Stimulated activated CD4-positive, alpha-beta T cell treated with anti-CD3 and anti-CD28 coated beads, Interleukin-4, amount 100 ng/mL, for 1 hour (primary cell): ENCODE measurements at places on chromosomes 1 and 21.

- DNase-seq: no peak
These were observed 275.2 kb upstream of the DPYD start for GRCh38 chr1:98196012-98196411.

- no peak for DNase-seq
These were observed 6.2 kb downstream of the TFF2 start for GRCh38 chr21:42344631-42345030.

GRCh38 chr1:111649227-111649626, 29.6 kb downstream of the RAP1A start:
- no peak for DNase-seq

- DNase-seq: no peak
These were observed 4.1 kb downstream of the DISC1 start for GRCh38 chr1:231630558-231631205.

- no peak for DNase-seq
These were observed 13.7 kb upstream of the MPC2 start for GRCh38 chr1:167950569-167950968.

GRCh38 chr1:34796990-34797389, 4.2 kb downstream of the GJA4 start:
- no peak for DNase-seq

DNA sequence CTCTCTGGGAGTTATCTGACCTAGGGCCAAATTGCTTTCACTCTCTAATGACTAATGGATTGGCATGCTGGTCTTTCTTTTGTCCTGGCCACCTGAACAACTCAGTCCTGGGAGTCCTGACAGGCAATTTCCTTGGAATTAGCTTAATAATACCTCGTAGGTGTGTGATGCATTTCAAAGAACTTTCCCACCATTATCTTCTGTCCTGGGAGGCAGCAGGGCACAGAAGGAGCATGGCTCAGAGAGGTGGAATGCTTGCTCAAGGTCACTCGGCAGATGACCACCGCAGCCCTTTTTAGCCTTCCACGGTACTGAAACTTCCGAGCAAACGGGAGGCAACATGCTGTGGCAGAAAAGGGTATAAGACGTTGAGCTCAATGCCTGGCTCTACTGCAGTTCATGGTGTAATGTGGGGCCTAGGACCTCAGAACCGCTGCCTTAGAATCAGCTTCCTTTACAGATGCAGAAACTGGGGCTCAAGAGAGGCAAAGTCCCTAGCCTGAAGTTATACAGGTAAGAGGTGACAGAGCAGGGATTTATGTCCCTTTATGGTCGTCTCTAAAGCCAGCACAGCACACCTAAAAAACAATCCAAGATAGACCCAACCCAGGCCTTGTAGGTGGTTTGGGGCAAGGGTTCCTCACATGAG, 3.2 kb downstream of the ID3 start:
- no peak for DNase-seq

DNA sequence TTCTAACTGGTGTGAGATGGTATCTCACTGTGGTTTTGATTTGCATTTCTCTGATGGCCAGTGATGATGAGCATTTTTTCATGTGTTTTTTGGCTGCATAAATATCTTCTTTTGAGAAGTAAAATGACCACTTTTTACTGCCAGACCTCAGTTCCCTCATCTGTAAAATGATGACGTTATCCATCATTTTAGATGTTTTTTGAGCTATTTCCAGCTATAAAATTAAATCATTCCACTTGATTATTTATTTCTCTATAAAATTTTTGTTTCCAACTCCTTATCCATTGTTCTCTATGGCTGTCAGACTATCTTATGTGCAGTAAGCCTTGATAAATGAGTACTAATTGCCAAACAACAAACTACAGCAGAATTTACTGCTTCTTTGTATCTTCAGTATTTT, 33.2 kb downstream of the RGS5 start:
- no peak for DNase-seq

DNA sequence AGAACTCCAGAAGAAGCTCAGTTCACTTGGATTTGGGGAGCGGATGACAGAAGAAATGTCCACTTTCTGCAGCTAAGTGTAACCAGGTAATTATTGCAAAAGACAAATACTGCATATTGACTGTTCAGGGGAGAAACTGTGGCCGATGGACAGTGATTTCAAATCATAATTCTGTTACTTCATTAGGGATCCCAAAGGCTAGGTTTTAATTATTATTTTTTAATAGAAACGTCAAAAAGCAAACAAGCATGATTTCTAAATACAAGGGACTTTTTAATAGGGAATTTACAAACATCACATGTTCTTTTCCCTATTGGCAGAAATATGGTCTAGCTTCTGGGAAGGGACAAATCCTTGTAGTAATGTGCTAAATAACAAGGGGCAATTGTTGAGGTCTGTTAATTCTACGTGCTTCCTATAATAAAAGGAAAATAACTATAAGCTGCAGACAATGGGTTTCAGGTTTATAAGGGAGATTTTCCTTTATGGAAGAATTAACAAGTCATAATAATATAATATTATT, 15.5 kb downstream of the DIPK1A start:
- no peak for DNase-seq

DNA sequence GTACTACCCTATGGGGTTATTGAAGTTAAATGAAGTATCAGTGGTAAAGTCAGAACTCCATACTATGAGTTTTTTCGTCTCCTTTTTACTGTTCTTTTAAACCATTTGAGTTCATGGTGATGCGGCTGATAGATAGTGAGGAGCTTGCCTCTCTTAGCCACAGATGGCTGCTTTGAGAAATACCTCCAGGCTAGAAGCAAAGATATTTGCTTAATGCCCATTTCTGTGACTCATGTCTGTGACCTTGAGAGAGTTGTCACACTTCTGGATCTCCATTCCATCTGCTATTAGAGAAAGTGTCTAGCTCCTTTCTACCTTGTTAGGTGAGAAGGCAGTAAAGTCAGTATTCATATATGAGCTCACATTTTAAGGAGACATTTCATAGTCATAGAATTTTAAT, 89.5 kb upstream of the PLXNA2 start:
- no peak for DNase-seq

DNA sequence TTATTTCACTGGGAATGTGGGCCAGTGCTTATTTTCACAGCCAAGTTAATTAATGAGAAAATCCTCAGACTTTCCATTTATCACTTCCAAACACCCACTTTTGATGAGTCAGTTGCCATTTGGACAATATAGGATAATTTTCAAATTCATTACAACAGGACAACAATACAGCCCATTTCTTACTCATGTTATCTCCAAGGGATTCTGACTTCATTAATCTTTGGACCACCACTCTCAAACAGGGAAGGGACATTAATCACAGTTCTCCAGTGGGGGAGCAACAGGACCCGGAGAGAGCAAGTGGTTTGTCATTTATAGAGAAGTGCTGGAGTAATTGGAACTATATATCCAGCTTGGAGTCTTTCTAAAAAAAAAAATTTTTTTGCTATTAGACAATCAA, 38.7 kb downstream of the JUN start:
- DNase-seq: no peak

DNA sequence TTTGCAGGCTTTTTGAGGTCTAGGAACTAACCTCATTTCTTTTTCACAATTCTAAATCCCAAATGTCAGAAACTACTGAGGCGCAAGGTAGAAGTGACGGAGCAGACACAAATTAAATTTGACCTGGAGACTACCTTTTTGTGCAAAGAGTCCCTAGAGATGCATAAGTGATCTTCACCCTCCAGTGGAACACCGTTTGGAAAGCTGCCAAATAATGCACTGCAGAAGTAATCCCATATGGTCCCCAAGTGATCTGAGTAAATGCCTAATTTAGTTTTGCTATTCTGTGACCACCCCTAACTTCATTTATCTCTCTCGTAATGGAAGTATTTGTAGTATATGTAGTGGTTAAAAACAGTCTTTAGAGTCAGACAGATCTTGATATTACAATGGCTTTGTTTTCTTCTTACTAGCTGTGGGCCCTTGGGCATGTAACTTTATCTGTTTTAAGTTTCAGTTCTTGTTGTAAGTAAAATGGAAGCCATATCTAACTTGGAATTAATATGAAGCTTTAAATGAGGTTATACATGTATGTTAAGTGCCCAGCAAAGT, 70.4 kb upstream of the IPO9 start:
- no peak for DNase-seq

GRCh38 chr1:51981555-51981954, 8.9 kb downstream of the RAB3B start:
- DNase-seq: no peak
